ENCODE measurements at places on chromosomes 16 and 17.

- no peak for DNase-seq
Measured at GRCh38 chr16:27238591-27238990, 30.0 kb downstream of the NSMCE1 start.

GRCh38 chr16:17945080-17945601, 391.4 kb downstream of the NPIPA8 start:
- no peak for DNase-seq

GRCh38 chr17:80091376-80091775, 10.0 kb upstream of the GAA start:
- DNase-seq: no peak

- peak; percentile 37 for DNase-seq
Measured at GRCh38 chr17:17994271-17995069, 21.8 kb downstream of the DRC3 start.

GRCh38 chr17:35906191-35906925, 24.2 kb downstream of the RDM1 start:
- no peak for DNase-seq

DNA sequence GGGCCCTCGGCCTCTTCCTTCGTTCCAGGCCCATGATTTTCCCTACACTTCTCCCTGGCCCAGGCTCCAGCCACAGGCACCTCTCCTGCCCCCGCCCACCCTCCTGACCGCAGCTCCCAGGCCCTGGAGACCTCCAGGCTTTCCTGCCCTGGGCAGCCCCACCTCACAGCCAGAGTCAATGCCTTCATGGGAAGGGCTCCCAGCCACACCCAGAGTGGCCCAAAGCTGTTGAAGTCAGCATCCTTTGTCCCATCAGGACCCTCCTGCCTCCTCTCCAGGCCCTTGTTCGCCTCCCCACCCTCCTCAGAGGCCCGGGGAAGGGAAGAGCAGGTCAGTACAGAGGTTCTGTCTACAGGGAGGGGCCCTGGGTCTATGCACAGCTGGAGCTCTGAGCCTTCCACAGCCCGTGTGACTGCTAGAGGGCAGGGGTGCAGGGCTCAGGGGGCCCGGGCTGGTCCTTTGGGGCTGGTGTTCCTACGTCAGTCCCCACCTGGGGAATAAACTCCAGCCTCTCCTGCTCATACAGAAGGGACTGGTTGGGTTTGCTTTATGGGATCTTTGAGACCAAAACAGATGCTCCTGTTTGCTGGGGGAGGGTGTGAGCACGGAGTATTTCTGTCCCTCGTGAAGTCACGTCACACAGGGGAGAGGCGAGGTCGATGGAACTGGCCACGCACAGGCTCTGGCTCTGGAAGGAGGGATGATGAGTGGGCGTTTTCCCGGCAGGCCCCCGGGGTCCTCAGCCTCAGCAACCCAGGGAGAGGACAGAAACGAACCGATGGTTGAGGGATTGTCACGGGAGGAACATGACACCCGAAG, 20.3 kb downstream of the TRARG1 start:
- no peak for DNase-seq

Data from amniotic epithelial cell (primary cell).